ENCODE measurements at places on chromosomes 13 and 19. TPM values are rescaled to one million over a fixed set of nuclear protein-coding genes. Genes with fewer than 3 reads are reported as not detected.

The SBSN gene
- total RNA-seq: not detected

The SLC25A41 gene
- not detected for total RNA-seq

The TEX101 gene
- total RNA-seq: not detected

The CEACAM16 gene
- total RNA-seq: not detected

The ZNRF4 gene
- total RNA-seq: not detected

The LILRB4 gene
- total RNA-seq: not detected

The SACS gene
- 36.4 TPM for total RNA-seq

The FGF21 gene
- not detected for total RNA-seq

The LILRA5 gene
- total RNA-seq: not detected

The FFAR2 gene
- total RNA-seq: not detected

The PSG6 gene
- total RNA-seq: not detected

The NDUFA13 gene
- 82.0 TPM for total RNA-seq

The ZNF136 gene
- 3.6 TPM for total RNA-seq

The INAFM1 gene
- 2.1 TPM for total RNA-seq

The FAM216B gene
- total RNA-seq: not detected

The KLK14 gene
- not detected for total RNA-seq

The IRGC gene
- total RNA-seq: not detected
